ENCODE measurements at places on chromosomes 2 and 18. TPM values are rescaled to one million over a fixed set of nuclear protein-coding genes. Genes with fewer than 3 reads are reported as not detected.

The TCF23 gene
- polyA plus RNA-seq: 0.49 TPM

The PLCL1 gene
- 14.3 TPM for polyA plus RNA-seq

The TFPI gene
- polyA plus RNA-seq: 38.2 TPM

The CABYR gene
- polyA plus RNA-seq: 3.3 TPM

The IL36G gene
- 0.14 TPM for polyA plus RNA-seq

The SPEG gene
- polyA plus RNA-seq: 235 TPM

The DYNAP gene
- 0.10 TPM for polyA plus RNA-seq

The NAB1 gene
- polyA plus RNA-seq: 53.9 TPM

Measured in forelimb muscle (tissue), 1 donor.